ENCODE measurements at places on chromosomes 12 and 14.
A peak's percentile ranks its signal among the peaks of the same experiment; 100 is the strongest.

- DNase-seq: peak; percentile 42
Measured at GRCh38 chr14:58243790-58244555, 670 bp upstream of the PSMA3 start.

GRCh38 chr14:22556021-22556989, 32.7 kb downstream of the DAD1 start:
- DNase-seq: peak; percentile 67

- DNase-seq: no peak
Measured at GRCh38 chr12:3571724-3572123, 80.7 kb downstream of the PRMT8 start.

- no peak for DNase-seq
Measured at GRCh38 chr12:41794336-41794735, 350.3 kb downstream of the GXYLT1 start.

DNA sequence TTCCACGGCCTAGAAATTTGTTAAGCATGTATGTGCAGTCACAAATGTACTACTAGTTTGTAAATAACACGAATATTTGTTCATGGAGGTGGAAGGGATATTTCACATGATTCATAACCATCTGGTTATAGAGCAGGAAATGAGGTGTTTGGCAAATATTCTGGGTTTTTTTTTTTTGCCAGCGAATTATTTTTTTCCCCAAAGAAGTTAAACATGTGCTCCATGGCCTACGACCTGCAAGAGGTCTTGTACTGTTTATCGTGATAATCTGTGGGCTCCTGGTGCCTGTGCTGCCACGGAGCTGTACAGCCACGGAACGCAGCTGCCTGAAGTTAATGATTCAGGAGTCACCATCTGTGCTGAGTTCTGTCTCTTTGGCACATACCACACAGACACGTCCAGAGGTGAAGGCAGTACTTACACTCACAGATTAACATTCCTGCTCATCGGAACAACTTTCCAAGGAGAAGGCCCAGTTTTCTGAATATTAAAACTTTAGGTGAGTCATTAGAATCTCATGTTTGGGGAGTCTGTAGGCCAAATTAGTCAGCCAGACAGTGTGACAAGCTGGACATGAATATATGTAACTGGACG, 156.3 kb downstream of the TMX1 start:
- peak; percentile 84 for DNase-seq

GRCh38 chr12:45912774-45913173, 77.6 kb downstream of the SCAF11 start:
- no peak for DNase-seq

- no peak for DNase-seq
Measured at GRCh38 chr14:100896369-100897060, 7.0 kb downstream of the RTL1 start.

- DNase-seq: no peak
Measured at GRCh38 chr14:90968025-90968424, 92.4 kb downstream of the RPS6KA5 start.

- DNase-seq: peak; percentile 83
Measured at GRCh38 chr12:110224379-110225304, 56.4 kb upstream of the ATP2A2 start.

- DNase-seq: peak; percentile 14
Measured at GRCh38 chr14:64541261-64541971, 875 bp downstream of the HSPA2 start.

DNA sequence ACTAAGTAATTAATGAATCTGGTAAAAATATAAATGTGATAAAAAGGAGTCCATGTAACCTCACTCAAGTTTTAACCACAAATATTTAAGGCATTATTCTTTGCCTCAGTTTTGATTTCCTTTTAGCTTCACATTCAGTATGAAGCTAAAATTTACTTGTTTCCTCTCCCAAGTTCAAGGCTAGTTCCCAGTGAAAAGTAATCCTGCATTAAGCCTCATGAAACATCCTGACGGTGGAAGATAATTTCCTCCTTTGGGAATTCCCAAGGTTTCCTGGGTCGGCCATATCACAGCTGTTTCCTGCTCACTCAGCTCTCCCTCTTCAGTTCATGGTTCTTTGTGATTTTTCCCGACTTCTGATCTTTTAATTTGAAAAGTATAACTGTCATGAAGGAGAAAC, 1256.8 kb upstream of the FLRT2 start:
- no peak for DNase-seq

GRCh38 chr14:105161309-105161708, 7.3 kb downstream of the JAG2 start:
- no peak for DNase-seq

DNA sequence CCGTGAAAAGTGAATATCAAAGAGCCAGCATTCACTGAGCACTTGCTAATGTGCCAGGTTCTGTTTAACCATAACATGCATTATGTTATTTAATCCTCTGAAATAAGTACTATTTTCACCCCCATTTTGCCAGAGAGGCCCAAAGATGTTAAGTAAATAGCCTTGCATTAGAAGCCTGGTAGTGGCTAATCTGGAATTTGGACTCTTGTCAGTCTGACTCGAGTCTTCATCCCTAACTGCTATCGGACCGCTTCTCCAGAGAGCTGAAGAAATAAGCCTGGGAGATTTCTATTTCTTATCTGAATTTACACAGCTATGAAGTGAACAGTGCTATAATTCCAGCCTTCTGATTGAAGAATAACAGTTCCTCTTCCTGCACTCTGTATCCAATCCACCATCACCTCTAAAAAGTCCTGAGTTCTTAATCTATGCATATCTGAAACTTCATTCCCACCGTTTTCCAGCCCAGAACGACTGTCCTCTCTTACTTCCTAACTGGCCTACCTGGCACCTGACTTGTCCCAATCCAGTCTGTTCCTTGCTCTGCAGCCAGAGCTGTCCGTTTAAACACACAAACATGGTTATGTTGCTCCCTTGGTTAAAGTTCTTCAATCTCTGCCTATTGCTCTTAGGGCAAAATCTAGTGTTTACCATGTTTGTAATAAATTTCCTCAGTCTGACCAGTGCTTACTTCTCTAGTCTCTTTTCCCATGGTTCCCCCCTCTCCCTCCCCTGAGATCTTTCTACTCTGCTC, 2.3 kb downstream of the POLR3B start:
- no peak for DNase-seq

DNA sequence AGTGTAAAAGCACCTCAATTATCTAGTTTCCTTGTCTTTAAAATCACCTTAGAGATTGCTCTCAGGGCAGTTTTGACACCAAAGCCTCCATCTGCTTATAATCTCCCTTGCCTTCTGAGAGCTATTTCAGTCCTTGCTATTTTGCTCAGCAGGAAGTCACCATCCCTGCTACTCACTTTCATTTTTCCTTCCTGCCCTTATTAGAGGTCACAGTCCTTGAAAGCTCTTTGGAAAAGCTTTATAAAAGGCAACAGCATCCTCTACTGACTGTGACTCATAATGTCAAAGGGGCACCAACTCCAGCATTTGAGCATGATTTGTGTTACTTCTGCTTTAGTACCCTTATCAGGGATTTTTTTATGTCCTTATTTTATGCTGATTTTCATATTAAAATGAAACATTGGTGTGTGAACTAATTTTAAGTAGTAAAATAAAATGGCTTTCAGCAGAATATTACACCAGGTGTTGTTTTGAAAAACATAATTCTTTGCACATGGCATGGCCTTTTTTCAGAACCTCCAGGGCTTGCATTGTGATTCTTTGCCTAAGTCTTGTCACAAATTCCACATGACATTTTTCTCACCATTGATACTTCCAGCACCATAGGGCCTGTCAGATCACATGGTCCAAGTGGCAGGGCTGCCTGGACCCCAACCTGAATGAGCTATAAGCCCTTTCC, 213.0 kb downstream of the ADAMTS20 start:
- peak; percentile 64 for DNase-seq

DNA sequence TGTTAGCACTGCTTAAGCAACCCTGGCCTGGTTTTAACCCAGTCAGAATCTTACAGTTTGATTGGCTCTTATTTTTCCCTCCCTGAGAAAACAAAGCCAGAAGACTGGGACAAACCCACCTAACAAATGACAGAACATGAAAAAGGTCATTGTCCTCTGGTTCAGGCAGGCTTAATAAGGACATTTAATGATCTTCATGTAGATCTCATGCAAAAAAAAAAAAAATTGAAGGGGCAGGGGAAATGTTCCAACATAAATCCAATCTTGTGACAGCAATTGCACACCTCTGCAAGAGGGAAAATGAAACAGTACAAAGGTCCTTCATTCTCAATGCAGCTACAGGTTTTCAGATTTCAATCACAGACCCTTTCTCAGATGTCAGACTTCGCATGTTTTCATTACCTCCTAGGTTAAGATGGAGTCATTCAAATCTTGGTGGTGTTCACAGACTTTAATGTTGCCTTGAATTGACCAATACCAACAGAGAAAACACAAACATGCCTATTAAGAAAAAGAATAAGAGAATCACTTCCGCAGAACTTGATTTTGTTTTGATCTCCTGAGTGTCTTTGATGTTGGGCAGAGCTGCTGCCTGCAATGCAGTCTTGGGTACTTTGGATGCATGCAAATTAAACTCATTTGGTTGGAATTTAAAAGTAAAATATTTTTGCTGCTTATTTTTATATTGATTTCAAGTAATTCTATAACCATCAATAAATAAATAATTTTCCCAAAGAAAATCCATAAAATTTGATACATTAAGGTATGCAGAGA, 359.0 kb downstream of the BTG1 start:
- DNase-seq: no peak

GRCh38 chr12:110289044-110289710, 8.1 kb downstream of the ATP2A2 start:
- peak; percentile 16 for DNase-seq

GRCh38 chr12:49776413-49776812, 35.1 kb downstream of the TMBIM6 start:
- peak; percentile 83 for DNase-seq

- no peak for DNase-seq
Measured at GRCh38 chr12:67048371-67048770, 220.8 kb upstream of the CAND1 start.

DNA sequence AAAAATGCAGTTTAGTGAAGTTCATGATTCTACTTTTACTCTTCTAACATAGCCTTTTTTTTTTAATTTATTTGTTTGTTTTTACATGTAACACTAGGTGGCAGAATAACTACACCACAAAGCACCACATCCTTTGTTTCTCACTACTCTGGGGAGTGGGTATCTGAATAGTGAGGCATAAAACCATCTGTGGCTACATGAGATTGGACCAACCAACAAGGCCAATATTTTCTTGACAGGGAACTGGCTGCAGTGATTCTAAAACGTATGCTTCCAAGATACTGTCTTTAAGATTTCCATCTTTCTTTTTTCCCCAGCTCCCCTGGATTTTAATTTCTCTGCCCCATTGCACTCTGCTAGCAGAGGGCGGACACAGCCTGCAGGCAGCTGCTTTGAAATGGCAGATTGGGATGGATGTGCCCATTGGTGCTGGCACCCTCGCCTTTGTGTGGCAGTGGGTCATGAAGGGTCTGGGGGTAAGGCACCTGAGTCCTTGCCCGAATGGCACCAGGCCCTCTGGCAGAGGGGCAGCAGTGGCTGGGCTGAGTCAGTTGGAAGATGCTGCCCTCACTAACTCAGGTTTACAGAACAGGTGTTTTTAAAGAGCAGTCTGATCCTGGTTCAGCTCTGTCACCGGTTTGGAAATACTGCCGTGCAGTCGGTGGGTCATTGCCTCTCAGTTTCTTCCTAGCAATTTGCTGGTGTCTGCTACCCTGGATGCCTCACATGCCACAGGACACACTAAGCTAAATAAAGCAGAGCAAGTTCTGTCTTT, 429.1 kb downstream of the RAD51B start:
- peak; percentile 81 for DNase-seq

- no peak for DNase-seq
Measured at GRCh38 chr12:68043435-68043834, 54.2 kb downstream of the IFNG-AS1 start.

DNA sequence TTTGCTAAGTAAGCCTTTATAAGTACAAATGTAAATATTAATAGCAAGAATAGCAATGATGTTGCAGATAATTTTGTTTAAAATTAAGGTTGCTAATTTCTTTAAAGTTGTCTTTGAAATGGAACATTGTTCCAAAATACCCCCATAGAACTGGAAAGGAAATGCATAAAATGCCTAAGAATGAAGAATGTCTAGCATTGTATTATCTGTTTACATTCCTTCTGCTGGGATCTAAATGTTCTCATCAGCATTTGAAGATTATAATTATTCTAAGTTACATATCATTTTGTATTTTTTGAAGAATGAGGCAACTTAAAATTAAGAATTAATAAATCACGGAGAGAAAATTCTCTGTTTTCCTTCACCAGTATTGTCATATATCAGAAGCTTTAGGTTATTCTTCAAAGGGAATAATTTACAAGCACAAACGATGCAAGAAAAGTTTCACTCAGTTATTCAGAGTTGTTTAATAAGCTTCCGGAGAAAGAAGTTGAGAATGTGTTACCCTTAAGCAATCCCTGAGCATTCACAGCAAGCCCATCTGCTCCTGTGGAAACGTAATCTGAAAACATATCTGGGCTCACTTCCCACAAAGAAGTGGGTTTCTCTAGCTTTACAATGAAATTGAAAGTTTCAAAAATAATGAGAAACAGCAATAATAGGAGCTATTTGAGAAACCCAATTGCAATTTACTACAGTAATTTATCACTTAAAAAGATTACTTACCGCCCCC, 21.3 kb downstream of the SLC6A15 start:
- DNase-seq: no peak

- DNase-seq: no peak
Measured at GRCh38 chr12:108972358-108972757, 48.5 kb downstream of the SVOP start.

DNA sequence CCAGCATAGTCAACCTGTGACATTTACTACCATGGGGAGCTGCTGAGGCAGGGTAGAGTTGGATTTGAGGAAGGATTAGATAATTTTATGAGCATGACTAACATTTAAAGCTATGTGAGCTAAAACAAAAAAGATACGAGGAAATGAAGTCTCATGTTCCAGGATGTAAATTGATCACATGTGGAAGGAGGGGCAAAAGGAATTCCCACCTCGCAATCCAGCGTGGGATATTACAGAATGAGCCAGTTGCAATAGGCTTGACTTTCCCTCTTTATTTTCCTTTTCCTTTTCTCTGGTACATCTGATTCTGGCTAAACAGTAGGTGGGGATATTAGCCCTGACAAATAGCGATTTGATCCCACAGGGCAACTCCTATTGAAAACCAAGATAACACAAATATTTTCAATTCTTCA, 214.9 kb upstream of the HMGA2 start:
- DNase-seq: peak; percentile 58

GRCh38 chr12:95322326-95322725, 104.7 kb downstream of the VEZT start:
- DNase-seq: no peak

DNA sequence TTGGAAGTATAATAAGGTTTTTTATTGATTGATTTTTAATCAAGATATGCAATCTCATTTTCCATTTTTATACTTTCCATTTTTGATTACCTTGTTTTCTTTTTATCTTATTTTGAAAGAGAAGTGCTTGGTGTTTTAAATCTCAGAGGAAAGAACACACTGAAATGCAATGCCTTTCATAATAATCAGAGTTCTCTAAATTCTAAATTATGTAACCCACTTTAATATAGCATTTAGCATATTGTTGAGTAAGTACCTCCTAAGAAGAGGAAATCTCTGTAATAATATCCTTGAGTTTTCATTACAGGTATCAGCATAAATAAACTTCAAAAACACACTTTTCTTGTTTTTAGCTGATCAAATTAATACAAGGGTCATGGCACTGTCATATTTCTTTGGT, 96.9 kb downstream of the GTF2A1 start:
- no peak for DNase-seq

- peak; percentile 83 for DNase-seq
Measured at GRCh38 chr14:56351861-56352260, 227.7 kb upstream of the TMEM260 start.
